Smooth muscle cell of bladder (primary cell): ENCODE measurements at places on chromosomes 12 and 14. TPM values are rescaled to one million over a fixed set of nuclear protein-coding genes. Genes with fewer than 3 reads are reported as not detected.

RPGRIP1 gene
- total RNA-seq, result not detected in 2 replicates

GPR137C gene
- total RNA-seq, result 0.09 and 0.14 TPM in 2 replicates

GYS2 gene
- total RNA-seq, result not detected in 2 replicates

TBX3 gene
- total RNA-seq, result 14.5 and 22.0 TPM in 2 replicates

TMEM52B gene
- 0.09 and 0.14 TPM in 2 replicates for total RNA-seq
